ENCODE measurements at places on chromosomes 2 and 18.

DNA sequence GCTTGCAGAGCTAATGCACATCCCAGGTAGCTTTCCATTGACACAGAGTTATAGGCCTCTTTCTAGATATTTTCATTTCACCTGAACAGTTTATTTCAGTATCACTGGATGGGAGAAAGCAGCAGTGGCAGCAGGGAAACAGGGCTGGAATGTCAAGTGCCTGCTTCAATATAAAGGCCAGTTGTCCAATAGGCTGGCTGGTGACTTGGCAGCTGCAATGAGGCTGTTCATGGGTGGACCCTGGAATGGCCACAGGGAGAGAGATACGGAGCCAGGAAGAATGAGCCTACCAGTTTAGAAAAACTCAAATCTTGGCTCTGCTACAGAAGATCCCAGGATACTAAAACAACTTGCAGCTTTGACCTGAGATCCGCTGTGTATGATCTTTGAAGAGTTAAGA lies 185.0 kb downstream of the BCL11A start:
- no peak for DNase-seq

DNA sequence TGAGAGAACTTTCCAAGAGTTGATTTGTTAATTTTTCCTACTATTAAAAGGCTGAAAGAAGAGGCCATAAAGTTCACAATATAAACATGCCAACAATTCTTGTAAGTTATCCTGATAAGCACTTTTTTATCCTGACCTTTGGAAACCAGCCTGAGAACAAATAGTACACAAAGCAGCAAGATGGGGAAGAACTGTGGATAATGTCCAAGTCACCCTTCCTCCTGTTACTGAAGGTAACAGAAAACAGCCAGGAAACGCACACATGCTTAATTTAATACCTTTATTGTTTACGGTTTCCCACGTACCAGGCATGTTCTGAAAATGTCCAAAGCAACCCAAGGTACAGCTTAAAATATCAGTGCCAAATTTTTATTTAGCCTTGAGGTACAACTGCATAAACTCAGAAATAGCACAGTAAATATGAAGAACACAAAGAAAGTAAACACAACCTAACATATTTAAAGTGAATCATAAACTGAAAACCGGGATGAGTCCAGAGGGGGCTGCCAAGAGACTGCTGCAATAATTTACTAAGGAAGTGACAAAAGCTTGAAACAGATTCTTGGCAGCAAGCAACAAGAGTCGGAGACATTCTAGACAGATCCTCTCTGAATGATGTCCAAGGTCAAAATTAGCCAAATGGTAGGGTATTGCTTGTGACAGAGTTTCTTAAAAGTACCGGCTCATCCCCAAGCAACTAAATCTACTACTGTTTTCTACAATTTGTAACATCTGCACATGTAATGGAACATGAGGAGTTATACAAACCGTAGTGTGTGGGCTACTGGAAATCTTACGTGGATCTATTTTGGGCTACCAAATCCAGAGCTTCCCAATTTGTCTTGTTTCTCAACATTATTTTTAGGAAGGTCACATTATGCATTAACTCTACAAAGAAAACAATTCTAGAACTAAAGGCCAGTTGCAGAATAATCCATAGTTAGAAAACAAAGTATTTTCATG lies 93.2 kb downstream of the CABYR start:
- DNase-seq, result no peak

DNA sequence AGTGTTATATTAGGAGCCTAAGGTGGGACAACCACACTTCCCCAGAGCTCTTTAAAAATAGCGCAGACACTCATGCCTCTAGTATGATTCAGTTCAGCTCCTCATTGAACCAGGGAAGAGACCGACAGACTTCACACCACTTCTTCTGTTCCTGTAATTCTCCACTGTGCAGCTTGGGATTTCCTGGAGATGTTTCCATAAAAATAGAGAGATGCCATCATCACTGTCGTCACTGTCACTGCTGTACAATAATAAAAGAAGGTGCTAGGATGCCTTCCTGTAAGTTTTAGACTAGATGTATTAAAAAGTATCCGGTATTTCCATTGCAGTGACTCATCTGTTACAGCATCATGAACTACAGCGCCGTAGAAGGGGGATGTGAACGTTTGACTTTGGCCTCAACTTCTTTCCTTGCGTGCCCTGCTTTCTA lies 110.9 kb downstream of the FAM210A start:
- no peak for DNase-seq

GRCh38 chr2:85723707-85724360 lies 29.7 kb downstream of the GNLY start:
- DNase-seq, result no peak

- no peak for DNase-seq
Measured at GRCh38 chr18:11419338-11419737, 190.1 kb upstream of the SLC35G4 start.

- DNase-seq, result no peak
Measured at GRCh38 chr2:29139152-29139551, 23.9 kb downstream of the CLIP4 start.

DNA sequence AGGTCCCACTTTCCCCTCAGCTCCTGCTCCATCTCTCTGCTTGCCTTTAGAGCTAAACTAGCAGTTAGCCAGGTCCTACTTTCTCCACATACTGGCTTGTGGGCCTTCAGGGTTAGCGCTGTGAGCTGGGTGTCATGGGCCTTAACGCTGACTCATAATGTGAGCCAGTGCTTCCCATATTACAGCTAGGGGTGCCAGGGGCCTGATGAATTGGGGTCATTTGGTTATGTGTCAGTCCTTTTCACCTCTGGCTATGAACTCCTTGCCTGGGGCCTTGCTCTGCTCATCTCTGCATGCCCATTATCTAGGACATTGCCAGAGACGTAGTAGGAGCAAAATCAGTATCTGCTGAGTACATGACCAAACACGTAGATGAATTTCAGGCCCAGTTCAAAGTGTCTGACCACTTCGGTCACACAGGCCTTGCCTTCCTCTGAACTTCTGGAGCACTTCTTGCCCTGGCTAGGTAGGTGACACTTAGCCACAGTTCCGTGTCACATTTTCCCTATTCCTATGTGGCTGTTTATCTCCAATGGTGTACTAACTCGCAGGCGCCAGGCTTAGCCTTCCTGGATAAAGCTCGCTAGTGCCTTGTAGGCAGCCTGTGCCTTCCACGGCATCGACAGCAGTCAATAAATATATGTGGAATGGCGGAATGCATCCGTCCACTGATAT lies 103.2 kb upstream of the SIX3 start:
- no peak for DNase-seq

DNA sequence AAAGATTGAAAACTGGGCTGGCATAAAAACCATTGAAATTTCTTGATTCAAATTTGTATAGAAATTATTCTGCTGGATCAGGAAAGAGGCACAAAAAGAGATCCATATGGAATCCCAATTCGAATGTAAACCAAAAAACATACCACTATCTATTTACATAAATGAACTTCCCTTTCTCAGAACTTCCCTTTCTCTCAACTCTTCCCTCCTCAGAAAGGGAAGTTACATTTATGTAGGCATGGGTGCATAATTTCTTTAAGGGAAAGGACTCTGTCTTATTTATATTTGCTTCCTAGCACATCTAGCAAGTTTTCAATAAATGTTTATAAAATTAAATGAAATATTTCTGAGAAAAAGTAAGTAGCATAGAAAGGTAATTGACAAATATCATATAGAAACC lies 398.1 kb upstream of the ATP5MC3 start:
- no peak for DNase-seq

- DNase-seq, result no peak
Measured at GRCh38 chr2:102386867-102387541, 31.4 kb downstream of the IL18R1 start.

DNA sequence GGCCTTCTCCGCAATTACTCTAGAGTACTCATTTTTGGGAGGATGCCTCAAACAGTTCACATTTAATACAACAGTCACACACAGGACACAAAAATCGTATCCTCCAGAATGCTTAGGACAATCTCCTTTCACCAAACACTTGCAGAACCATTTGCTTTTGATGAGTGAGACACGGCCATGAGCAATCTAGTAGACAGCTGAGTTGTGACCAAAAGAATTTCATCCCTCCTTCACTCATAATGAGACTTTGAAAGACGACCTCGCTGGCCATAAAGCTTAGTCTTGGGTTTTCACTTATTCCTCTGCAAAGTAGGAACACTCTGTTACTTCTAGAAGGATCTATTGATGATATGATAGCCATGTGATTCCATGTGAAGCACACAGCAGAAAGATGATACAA lies 87.5 kb upstream of the SLC35G4 start:
- no peak for DNase-seq

DNA sequence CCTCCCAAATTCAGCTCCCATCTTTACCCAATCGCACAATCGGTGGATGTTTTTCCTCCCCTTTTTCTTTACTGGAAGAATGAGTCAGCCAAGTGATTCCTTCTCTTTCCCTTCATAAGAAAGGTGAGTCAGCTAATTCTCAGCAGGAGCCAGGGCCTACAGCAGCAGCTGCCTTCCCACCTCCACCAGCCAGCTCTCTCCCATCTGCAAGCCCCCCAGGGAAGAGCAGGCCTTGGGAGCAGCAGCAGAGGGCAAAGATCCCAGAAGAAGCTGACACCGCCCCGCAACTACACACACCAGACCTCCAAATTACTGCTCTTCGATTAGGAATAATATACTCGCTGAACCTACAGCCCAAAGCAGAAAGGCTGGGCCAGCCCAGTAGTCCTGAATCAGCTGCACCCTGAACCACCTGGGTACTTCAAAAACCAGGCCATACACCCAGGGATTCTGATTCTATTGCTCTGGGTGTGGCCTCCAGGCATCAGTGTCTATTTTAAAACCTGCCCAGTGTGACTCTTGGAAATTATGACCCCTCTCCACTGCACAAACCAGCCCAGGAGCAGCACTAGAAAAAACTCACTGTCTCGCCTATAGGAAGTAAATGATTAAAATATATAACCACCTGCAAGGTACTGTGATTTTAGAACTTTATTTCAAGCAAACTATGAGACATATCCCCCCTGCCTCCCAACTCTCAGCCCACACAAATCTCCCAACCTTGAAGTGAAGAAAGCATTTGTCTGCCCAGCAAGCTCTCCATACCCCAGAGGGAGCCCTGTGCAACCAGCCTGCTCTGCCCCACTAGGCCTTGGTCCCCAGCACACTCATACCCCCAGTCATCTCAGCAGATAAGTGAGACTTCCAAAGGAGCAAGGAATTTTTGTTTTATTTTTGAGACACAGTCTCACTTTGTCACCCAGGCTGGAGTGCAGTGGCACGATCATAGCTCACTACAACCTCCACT lies 7.3 kb downstream of the SFXN5 start:
- DNase-seq, result no peak

DNA sequence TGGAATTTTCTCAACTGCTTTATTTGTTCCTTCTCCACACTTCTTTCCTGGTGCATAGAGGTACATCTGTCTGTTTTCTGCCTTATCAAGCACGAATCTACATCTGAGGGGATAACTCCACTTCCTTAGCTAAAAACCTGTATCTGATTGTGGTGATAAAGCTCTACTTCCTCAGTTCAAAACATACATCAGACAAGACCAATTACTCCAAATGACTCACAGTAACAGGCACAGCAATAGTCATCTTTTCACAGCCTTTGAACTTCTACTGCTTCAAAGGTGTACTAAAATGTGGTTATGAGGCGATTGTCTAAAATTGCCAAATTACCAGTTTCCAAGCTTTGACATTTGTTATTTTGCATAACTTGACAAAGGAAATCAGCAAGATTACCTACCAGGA lies 803.6 kb upstream of the ZEB2 start:
- DNase-seq, result no peak

GRCh38 chr2:189129971-189130370 lies 49.6 kb downstream of the COL5A2 start:
- DNase-seq, result no peak

- DNase-seq, result no peak
Measured at GRCh38 chr2:55595536-55595935, 21.9 kb downstream of the PPP4R3B start.
